SW 1271 (cell line): ENCODE measurements at places on chromosomes 13 and 19.

GRCh38 chr13:59266478-59267063, 897.2 kb downstream of the DIAPH3 start:
- peak; percentile 11 for DNase-seq

GRCh38 chr19:49481020-49481683, 6.3 kb upstream of the RPL13A start:
- DNase-seq = no peak

DNA sequence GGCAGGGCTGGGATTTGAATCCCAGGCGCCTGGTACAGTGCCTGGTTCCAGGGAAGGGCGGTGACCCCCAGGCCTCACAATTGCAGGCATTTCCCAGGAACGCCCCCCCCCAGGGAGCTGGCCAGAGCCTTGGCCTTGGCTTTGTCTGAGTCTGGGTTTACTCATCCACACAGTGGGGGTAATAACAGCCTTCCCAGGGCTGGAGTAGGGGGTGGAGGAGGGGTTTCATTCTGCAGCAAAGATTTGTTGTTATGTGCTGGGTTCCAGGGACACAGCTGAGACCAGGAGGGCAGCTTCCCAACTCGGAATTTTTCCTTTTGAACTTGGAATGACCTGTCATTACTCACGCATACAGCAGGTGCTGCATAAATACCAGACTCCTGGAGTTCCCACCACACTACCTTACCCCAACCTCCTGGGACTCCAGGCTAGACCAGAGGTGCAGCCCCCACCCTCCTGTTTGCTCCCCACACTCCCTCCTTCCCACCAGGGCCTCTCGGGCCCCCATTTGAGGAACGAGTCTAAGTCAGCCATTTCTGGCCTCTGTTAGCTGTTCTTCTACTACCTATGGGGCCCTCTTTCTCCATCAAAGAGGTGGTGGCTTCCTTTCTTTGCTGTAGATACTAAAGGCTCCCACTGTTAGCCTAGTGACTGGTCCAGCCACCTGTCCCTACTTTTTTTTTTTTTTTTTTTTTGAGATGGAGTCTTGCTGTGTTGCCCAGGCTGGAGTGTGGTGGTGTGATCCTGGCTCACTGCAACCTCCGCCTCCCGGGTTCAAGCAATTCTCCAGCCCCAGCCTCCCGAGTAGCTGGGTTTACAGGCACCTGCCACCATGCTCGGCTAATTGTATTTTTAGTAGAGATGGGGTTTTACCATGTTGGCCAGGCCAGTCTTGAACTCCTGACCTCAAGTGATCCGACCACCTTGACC, 1.6 kb upstream of the ADAMTS10 start:
- no peak for DNase-seq

- DNase-seq = no peak
Observed at GRCh38 chr19:17302391-17303166, 646 bp downstream of the ABHD8 start.

GRCh38 chr13:60627071-60627686, 230.2 kb downstream of the TDRD3 start:
- no peak for DNase-seq

- no peak for DNase-seq
Observed at GRCh38 chr13:95557013-95557412, 4.5 kb downstream of the CLDN10 start.

- DNase-seq = no peak
Observed at GRCh38 chr13:57629391-57629804, 2.1 kb upstream of the PCDH17 start.

DNA sequence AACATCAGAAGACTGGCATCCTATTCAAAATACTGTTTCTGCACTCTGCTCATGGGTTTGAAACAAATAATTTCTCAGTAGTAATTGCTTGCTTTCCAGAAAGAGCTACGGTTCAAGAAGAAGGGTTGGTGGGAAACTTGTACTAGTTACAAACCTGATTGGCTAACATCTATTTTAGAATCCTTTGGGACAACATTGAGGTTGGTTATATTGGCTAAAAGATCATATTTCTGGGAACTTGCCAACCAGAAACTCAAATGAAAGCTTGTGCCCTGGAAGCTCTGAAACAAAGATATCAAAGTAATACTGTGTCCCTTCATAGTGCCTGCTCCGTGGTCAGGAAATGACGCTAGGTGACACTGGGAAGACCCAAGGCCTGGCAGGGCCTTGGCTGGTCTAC, 141.7 kb downstream of the LACC1 start:
- DNase-seq = no peak

DNA sequence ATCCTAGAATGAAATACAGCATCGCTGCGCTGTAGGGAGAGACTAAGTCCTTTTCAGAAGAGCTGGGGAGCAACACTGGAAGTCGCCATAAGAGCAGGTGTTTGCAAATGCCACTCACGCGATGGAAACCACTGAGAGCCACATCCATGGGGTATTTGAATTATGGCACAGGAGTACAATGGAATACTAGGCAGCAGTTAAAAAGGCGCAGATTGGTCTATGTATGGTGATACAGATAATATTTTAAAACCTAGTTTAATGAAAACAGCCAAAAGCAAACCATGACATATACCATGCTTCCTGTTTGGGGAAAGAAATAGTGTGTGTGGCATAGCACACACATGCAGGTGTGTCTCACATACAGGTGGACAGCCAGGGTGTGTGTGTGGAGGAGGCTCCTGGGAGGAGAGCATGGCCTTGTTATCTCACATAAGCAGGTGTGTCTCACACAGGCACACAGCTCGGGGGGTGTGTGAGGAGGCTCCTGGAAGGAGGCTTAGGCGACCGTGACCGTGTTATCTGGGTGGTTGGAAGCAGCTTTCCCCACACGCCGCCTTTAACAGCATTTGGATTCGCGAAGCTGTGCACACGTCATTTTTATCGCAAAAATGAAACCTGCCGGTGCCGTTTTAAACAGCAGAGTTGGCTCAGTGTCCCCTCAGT, 33.6 kb downstream of the ADPRHL1 start:
- DNase-seq = no peak

DNA sequence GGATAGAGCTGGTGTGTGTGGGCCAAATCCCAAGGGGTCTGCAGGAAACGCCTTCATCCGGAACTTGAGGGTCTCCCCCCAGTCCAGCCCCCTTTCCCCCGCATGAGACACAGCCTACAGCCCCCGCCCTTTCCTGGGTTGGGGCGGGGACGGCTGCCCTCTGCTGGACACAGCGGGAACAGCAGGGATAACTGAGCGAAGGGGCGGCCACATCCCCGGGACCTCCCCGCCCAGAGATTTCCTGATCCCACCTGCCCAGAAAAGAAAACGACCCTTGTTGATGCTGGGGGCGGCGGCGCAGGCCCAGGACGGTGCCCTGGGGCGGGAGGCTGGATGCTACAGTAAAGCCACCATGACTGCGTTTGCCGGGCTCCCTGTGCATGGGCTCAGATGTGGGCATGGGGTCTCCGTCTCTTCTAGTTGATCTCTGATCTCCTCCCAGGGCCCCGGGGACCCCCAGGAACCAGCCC, 14.2 kb downstream of the ONECUT3 start:
- DNase-seq = no peak

DNA sequence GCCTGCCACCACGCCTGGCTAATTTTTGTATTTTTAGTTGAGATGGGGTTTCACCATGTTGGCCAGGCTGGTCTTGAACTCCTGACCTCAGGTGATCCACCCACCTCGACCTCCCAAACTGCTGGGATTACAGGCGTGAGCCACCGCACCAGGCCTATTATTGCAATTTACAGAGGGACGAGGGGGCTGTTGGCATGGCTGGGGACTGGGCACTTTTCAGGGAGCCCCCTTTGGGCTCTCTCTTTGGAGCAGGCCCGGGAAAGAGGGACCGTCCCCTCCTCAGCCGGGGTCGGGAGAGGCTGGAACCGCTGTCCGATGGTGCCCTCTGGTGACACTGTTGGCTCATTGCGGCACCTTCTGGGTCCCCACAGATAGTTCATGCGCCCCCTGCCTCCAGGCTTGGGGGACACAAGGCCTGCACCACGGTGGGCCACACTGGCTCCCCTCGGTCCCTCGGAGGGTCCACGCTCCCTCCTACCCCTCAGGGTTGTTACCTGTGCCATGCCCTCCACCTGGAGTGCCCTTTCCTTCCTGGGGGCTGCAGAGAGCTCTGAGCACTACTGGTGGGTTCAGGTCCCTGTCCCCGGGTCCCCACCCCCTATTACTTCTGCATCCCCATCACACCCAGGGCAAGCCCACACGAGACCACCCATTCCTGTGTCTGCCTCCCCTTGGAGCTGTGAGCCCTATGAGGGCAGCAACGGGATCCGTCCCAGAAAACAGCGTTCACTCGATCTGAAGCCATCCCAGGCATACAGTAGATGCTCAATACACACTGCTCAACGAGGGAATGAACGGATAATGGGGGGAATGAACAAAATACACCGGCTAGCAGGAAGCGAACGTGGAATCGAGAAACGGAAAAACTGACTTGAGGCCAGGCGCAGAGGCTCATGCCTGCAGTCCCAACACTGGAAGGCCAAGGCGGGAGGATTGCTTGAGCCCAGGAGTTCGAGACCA, 12.5 kb downstream of the FEM1A start:
- DNase-seq = no peak
